CD4-positive, alpha-beta T cell treated with Interleukin-10 for 1 hour (primary cell): ENCODE measurements at places on chromosomes 7 and 10.

GRCh38 chr10:129756912-129757901 lies 206.9 kb downstream of the EBF3 start:
- no peak for DNase-seq

DNA sequence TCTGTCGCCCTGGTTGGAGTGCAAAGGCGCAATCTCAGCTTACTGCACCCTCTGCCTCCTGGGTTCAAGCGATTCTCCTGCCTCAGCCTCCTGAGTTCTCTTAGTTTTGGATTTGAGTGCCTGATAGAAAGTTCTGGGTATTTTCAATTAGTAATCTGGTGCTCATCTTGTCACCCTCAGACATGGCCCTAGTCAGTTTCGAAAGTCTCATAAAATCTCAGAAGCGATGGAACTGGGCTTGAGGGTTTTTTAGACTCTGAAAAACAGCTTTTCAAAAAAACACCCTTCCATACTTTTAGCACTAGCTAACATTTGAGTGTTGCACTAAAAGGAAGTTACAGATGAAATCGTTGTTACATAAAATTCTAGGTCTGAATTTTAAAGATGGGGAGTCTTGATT lies 9.4 kb upstream of the PIP4K2A start:
- DNase-seq = no peak

GRCh38 chr7:99409192-99409572 lies 413 bp downstream of the BUD31 start:
- DNase-seq = peak; percentile 29

DNA sequence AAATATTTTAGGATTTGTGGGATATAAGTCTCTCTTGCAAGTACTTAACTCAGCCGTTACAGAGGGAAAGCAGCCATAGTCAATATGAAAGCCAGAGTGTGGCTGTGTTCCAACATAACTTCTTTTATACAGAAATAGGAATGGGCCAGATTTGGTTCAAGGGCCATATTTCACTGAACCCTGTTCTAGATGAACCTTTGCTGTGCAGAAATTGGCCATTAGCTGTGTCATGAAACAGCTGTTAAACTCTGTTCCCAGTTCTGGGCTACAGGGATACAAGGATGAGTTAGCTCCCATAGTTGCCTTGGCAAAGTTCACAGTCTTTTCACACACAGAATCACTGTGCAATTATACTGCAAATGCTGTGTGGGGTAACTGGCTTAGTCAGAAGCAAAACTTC lies 213.9 kb upstream of the LRRN3 start:
- no peak for DNase-seq

DNA sequence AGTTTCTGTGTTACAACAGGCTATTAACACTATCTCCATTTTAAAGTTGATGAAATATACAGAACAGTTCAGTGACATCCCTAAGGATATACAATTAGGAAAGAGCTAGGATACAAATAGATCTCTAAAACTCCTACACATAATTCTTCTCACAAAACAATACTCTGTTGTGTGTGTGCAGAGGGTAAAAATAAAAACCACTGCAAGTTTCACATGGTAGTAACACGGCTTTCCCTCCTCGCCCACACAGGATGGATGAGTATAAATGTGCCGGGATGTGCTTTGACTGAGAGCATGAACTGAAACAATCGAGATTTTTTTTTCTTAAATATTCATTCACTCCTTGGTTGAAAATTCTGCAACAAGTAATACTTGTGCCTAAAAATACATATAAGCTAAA lies 131.5 kb upstream of the C1QL3 start:
- no peak for DNase-seq

DNA sequence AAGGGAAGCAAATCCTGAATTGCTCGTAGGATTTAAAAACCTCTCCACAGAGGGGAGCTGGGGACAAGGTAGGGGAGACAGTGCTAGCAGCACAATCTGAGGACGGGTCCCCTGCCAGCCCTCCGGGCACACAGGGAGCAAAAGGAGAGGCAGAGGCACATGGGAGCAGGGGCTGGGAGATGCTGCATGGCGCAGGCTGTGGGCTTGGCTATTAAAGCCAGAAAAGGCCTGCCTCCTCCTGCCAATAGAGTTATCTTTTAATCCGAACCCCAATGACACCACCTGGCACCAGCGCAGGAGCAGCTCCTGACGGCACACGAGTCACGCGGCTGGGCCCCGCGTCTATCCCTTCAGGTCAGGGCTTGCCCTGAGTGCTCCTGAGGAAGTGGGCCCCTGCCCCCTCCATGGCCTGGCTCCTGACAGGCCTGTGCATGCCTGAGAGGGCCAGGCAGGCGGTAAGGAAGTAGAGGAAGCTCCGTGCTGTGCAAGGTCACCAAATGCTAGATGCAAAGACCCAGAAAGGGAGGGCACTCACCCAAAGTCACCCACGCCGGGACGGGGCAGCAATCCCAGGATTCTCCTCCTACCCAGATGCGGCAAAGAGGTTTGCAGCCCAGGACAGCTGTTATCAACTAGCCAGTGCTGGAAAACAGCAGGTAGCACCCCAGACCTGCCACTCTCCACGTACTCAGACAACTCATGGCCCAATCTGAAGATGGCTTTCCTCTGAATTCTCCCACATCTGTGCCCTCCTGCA lies 28.1 kb downstream of the DLG5 start:
- DNase-seq = no peak

- DNase-seq = no peak
Measured at GRCh38 chr7:95871075-95871848, 98.9 kb downstream of the DYNC1I1 start.

- DNase-seq = no peak
Measured at GRCh38 chr7:10360050-10360449, 613.6 kb upstream of the PHF14 start.

- DNase-seq = no peak
Measured at GRCh38 chr7:4058158-4058557, 623.9 kb upstream of the FOXK1 start.

DNA sequence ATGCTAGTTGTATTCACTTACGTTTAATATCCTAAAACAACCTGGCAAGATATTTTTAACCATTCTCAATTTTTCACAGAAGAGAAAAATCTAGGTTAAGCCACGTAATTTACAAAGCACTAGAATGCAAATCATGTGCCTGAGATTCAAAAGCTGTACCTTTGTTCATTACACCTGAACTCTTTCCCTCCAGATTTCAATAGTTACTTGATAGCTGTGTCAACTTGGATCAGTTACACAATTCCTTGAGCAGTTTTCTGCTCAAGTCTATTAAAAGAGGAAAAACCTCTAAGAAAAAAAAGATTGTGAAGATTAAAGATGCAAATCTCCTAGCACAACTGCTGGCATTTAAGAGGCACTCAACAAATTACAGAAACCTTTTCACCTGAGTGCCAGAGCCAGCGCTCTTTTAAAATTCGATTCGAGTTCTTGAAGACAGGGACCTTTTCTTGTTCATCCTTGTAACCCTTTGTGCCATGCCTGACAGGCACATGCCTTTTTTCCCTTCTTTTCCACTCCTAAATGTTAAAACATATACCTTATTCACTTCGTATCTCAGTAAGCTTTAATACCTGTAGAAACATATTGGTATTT lies 886 bp downstream of the NSUN6 start:
- peak; percentile 32 for DNase-seq

GRCh38 chr7:57579454-57579853 lies 129.5 kb downstream of the ZNF716 start:
- DNase-seq = no peak

GRCh38 chr10:30832001-30832748 lies 199.5 kb downstream of the ZNF438 start:
- DNase-seq = no peak

DNA sequence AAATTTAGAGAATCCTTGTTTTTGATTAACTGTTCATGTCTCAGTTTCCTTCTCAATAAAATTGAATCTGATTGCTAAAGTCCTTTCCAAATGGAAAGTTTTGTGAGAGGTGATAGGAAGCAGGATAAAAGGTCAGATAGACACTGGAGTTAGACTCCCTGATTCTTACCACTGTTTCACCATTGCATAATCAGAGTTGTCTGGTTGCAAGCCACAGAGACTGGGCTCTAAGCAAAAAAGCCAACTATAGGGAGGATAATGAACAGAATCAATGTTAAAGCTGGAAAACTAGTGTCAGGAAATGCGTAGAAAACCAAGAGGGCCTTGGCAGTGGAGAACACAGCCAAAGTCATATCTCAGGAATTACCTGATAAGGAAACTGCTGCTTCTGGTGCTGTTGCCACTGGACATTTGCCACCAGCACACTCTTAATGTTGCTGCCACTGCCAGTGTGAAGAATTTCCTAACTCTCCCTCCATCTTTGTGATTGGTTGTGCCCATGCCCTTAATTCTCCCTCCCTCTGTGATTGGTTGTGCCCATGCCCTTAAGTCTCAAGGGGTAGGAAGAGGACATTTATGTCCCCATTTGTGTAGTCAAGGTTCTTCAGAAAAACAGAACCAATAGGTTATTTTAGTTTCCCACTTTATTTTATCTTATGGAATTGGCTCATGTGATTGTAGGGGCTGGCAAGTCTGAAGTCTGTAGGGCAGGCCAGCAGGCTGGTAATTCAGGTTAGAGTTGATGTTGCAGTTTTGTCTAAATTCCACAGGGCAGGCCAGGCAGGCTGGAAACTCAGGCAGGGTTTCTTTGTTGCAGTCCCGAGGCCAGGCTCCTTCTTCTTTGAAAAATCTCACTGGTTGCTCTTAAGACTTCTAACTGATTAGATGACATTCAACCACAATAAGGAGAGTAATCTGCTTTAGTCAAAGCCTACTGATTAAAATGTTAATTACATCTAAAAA lies 639.0 kb downstream of the REEP3 start:
- no peak for DNase-seq

- no peak for DNase-seq
Measured at GRCh38 chr7:117085275-117085674, 132.0 kb downstream of the ST7 start.

- no peak for DNase-seq
Measured at GRCh38 chr7:99626661-99627060, 9.9 kb downstream of the ZSCAN25 start.

- no peak for DNase-seq
Measured at GRCh38 chr7:21548491-21548890, 5.7 kb downstream of the DNAH11 start.

DNA sequence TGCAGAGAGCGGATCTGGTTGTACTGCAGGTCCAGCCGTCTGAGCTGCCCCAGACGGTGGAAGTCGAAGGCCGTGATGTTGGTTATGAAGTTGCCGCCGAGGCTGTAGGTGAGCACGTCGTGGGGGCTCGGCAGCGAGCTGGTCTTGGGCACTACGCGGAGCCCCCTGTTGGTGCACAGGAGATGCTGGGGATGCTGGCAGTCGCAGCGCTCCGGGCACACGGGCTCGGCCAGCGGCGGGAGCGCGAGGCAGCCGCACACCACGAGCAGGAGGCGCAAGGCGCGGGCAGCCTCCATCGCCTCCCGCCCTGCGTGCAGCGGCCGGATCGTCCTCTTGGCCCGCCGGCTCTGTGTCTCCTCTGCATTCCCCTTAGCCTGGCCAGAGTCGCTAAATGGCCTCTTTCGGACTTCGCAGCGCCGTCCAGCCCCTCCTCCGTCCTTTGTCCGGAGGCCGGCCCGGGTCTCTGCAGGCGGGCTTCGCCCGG lies 337 bp downstream of the TRIL start:
- DNase-seq = no peak

GRCh38 chr7:50189371-50189770 lies 96.3 kb upstream of the ZPBP start:
- DNase-seq = no peak

DNA sequence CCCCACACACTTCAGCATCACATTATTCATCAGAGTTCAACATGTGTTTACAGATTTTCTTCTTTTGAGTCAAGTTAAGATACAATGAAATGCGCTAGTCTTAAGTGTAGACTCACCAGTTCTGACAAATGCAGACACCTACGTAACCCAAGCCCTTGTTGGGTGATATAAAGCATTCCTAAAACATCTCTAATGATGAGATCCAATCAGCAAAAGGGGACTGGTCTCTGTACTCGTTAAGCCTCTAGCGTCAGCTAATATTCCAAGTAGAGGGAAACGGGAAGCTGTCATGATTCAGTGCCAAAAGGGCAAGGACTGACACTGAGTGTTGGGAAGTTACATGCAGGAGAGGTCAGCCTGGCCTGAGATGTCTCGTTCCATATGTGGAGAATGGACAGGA lies 38.7 kb upstream of the TRIL start:
- DNase-seq = no peak

DNA sequence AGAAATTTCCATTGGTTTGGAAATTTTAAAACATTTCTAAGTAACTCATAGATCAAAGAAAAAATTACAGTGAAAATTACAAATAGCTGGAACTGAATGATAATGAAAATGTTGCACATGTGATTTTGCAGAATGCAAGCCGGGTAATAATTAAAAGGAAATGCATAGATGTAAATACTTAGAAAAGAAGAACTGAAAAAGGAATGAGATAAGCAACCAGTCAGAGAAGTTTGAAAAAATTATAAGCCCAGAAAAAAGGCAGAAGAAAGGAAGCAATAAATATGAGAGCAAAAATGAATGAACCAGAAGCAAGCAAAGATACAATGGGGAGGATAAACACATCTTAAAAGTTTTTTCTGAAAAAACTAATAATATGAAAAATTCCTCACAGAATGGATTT lies 3.2 kb upstream of the TMEM273 start:
- no peak for DNase-seq

- peak; percentile 69 for DNase-seq
Measured at GRCh38 chr7:55571511-55572377, 558 bp downstream of the VOPP1 start.

- no peak for DNase-seq
Measured at GRCh38 chr10:173741-174140, 38.5 kb downstream of the ZMYND11 start.

DNA sequence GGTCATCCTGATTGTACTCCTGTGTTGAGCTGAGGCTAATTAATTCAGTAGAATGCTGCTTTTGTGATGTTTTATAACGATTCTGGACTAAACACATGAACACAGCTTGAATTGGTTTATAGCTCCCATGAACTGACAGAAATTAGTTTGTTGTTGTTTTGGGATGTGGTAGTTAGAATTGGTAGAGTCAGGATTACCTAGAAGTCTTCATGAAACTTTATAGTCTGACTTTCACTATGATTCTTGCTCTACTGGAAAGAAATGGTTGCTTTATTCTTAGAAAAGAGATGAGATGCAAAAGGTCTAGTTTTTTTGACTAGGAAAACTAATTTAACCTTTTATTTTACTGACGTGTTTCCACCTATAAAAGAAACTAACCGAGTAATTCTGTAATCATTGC lies 23.4 kb upstream of the TRUB1 start:
- no peak for DNase-seq

DNA sequence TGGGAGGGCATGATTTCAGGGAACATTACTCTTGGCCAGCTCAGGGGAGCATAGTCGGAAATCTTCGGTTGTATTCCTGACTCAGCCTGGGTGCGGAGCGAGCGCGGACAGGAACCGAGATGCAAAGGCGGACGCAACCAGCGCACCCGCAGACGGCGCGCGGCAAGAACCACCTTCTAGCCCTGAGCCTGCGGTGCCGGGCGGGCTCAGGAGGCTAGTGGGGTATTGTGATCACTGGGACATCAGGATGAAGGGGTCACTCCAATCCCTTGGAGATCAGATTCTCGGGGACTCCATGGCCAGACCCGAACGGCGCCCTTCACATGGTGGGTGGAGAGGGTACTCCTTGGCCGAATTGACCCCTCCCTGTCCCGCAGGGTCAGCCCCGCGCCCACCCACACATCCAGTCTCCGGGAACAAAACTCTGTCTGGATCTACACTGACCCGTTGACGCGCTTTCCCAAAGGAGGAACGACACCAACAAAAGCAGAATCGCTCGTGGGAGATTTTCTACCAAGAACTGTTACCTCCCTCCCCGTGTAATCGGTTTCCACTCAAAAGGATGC lies 730.5 kb downstream of the ZWINT start:
- no peak for DNase-seq
